Stimulated activated CD4-positive, alpha-beta T cell treated with anti-CD3 and anti-CD28 coated beads, Interleukin-1b, Interleukin-23, amount 100 ng/mL, for 1 hour (primary cell): ENCODE measurements at places on chromosomes 4 and X.

DNA sequence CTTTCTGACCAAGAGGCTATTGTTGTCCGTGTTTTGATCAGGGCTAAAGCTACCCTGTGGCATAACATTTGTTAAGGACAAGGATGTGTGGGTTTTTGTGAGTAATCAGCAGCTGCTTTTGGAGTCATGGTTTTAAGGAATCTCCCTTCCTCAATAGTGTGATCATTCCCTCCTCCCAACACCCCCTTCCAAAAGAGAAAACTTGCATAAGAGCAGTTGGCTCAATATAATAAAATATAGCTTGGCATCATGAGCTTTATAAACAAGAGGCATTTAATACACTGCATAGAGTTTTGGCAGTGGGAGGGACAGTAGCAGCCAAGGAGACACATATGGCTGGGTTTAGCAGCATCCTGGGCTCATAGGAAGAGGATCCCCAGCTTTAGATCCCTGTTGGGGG, 84.7 kb downstream of the NHS start:
- no peak for DNase-seq

DNA sequence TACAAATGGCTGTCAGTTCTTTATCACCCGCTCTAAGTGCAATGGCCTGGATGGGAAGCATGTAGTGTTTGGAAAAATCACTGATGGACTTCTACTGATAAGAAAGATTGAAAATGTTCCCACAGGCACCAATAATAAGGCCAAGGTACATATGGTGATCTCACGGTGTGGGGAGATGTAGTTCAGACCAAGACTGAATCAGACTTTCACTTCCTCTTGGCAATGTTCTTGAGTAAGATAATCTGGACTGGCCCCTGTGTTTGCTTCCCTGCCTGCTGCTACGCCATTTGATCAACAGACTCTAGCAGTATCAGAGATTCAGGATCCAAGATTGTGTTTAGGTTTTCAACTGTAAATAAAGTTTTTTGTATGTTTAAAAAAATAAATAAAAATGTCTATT, 682.2 kb upstream of the AMOT start:
- DNase-seq: no peak

DNA sequence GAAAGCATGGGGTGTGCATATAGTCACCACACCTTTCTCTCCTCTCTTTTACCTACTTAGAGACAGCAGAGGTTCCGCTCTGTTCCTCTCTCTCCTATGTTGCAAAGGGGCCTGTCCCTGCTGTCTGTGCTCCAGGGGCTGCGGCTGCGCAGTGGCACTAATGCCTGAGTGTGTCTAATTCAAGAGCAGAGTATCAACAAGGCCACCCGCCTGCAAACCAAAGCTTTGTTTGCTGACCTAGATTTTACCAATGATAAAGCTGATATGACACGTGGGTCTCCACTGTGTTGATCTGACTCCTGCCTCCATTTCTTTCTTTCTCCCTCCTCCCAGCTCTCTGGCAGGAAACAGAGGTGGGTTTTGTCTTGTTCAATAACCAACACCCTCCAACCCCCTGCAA, 74.9 kb downstream of the NSG1 start:
- no peak for DNase-seq

- no peak for DNase-seq
Observed at GRCh38 chr4:8267077-8267476, 2.5 kb upstream of the HTRA3 start.

- DNase-seq: no peak
Observed at GRCh38 chr4:130485371-130485770, 1389.4 kb downstream of the C4orf33 start.

DNA sequence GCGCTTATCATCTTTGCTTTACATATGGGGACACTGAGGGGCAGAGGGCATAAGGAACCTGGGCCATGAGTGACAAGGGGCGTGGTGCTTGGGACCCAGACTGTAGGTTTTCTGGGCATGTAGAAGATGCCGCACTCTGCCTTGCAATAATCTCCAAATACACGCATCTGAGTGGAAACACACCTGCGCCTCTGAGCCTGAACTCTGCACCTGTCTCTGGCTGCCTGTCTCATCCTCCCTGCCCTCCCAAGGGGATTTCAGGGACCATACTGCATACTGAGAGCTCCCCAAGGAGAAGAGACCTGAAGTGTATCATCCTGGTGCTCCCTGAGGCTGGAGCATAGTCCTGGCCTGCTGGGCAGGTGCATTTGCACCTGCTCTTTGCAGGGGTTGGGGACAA, 34.7 kb upstream of the ASMTL start:
- DNase-seq: no peak

DNA sequence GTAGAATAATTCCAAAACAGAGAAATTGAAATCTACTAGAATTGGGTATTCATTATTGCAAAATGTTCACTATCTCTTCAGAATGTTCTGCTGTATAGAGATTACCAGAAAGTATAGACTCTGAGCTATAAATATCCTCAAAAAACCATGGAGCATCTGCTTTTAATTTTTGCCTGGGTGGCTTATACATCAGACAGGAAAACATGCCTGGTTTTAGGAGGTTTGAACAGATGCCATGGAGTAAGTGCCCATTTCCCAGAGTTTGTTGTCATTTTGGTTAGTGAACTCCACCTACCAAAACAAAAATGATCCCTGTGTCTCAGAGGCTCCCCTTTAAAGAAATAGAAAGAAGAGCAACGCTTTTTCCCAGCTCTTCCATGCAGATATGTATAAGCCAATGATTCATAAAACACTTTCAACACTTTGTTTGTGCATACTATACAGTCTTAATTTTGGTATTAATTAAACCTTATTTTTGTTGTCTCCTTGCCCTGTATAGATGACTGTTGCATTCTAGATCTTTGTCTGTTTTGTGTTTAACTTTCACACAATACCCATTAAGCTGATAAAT, 68.7 kb downstream of the MEPE start:
- DNase-seq: no peak

- no peak for DNase-seq
Observed at GRCh38 chr4:139317635-139318034, 15.4 kb upstream of the NDUFC1 start.

DNA sequence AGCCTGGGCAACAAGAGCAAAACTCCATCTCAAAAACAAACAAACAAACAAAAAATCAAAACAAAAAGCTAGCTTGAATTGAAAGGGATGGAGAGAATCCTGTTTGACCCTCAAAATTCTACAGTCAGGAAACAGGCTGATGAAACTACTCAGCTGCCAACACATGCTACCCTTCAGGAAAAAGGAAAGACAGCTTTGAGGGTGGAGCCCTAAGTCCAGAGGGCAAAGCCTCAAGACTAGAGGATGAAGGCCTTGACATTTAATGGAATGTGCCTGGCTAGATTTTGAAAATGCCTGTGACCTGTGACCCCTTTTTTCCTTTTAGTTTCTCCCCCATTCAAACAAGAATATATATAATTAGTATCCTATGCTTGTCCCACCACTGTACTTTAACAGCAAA, 27.1 kb downstream of the MORC4 start:
- DNase-seq: no peak

GRCh38 chr4:110702326-110702725, 79.4 kb upstream of the PITX2 start:
- DNase-seq: no peak

DNA sequence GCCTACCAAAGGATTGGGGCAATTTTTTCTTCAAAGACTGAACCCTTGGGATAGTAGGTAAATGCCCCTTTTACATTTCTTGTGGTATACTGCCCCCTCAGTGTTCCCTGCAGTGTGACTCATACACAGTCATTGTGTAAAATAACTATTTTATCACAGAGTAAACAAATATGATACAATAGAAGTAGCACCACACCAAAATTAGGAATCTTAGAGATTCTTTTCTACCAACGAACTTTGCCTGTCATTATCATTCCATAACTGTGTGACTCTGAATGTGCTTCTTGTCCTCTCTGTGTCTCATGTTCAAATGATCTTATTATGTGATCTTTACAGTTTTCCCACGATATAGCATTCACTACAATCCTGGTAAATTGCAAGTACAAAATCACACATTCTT, 517.0 kb downstream of the ZIC3 start:
- DNase-seq: no peak

DNA sequence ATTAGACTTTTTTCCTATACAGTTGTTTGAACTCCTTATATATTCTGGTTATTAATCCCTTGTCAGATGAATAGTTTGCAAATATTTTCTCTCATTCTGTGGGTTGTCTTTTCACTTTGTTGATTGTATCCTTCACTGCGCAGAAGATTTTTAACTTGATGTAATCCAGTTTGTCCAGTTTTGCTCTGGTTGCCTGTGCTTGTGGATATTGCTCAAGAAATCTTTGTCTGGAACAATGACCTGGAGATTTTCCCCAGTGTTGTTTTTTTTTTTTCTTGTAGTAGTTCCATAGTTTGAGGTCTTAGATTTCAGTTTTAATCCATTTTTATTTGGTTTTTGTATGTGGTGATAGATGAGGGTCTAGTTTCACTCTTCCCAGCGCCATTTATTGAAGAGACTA, 289.8 kb upstream of the SPOCK3 start:
- DNase-seq: no peak

GRCh38 chr4:16585053-16585452, 313.4 kb downstream of the LDB2 start:
- no peak for DNase-seq

- no peak for DNase-seq
Observed at GRCh38 chrX:630612-631496, at the start of gene SHOX. Gene SHOX (plus strand): TSS chrX:630791. CDS start chrX:630898, 107 bp downstream.

- DNase-seq: no peak
Observed at GRCh38 chr4:155342142-155342541, 34.6 kb downstream of the MAP9 start.

DNA sequence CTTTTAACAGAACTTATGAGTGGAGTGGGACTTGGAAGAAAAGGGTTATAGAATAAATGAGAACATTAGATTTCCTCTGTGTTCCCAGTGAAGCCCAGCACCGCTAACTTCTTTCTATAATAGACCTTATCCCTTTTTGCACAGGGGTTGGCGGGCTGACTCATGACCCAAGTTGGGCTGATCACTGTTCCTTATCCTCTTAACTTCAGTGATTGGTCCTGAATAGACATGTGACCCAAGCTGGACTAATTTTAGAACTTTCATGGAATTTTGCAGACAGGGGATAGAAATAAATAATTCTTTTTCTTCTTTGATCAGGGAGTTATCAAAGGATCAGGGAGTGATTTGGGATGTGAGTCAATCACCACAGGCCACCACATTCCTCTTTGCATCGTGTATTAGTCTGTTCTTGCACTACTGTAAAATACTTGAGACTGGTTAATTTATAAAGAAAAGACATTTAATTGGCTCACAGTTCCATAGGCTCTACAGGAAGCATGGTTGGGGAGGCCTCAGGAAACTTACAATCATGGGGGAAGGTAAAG, 75.9 kb downstream of the UCHL1 start:
- no peak for DNase-seq

- DNase-seq: no peak
Observed at GRCh38 chr4:119197772-119198212, 14.7 kb upstream of the USP53 start.

GRCh38 chrX:111168314-111168713, 72.3 kb downstream of the PAK3 start:
- DNase-seq: no peak

DNA sequence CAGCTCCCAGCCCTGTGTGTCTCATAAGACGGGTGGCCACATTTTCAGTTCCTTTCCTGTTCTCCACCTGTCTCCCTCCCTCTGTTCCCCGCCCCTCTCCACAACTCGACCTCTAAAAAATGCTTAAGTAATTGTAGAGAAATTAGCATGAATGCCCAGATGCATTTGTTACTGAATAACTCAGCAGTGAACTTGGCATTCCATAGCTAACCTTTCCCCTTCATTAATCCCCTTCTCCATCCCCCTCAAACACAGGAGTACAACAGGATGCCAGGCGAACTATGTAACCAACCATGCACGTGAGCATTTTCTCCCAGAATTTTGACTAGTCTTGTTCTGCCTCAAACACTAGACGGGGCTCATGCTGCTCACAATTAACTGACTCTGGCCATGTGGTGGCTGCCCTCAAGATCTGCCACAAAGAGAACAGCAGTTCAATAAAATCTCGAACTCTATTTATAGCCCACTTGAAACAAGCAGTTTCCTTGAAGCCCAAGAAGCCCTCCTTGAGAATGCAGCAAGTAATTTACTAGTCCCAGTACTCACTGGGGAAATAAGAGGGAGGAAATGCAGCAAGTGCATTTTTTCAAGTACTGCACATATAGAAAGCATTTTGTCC, 351.2 kb downstream of the ARHGAP24 start:
- no peak for DNase-seq

- DNase-seq: no peak
Observed at GRCh38 chr4:26858035-26858918, 2.4 kb upstream of the STIM2 start.

DNA sequence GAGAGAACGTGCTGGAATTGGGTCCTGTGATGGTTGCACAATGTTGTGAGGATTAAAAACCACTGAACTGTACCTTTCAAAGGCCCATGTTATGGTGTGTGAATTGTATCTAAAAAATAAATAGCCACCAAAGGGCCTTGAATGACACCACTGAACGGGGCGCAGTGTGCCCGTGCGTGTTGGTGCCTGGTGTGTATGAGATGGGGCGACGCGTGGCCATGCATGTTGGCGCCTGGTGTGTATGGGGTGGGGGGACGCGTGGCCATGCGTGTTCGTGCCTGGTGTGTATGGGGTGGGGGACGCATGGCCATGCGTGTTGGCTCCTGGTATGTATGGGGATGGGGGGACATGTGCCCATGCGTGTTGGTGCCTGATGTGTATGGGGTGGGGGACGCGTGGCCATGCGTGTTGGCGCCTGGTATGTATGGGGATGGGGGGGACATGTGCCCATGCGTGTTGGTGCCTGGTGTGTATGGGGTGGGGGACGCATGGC, 66.6 kb upstream of the HELT start:
- no peak for DNase-seq

DNA sequence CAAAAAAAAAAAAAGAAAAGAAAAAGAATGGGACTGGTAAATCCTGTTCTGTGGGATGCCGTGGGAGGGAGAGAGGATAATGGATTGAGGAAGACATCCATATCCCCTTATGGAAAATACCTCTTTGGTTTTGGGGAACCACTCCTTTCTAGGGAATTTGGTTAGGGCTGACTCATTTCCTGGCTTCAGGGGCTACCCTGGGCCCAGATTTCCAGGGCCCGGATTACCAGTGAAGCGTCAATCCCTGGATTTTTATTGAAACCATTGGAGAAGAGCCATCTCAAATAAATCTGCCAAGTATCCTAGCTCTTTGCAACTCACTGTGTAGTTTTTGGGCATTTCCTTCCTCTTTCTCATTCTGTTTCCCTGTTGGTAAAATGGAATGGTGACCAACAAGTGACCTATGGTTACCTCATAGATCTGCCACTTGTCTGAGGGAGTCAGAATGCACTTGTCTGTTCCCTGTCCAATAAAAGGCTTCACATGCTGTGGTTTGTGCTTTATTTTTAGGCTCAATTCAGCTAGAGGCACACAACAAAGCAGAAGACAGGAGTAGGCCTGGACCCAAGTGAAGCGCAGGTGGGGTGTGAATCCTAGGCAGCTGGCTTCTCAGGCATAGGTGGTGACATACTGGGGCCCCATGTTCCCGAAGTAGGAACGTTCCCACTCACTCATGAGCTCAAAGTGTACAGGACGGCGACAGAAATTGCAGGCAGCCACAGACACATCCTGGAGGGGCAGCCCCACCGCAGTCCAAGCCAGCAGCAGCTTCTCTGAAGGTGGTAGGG, 8.6 kb downstream of the APEX2 start:
- no peak for DNase-seq
